ENCODE measurements at places on chromosomes 4 and X.

- no peak for DNase-seq
Observed at GRCh38 chr4:5036239-5036638, 15.0 kb upstream of the STK32B start.

GRCh38 chr4:54802336-54802735 lies 144.6 kb downstream of the KIT start:
- DNase-seq = no peak

DNA sequence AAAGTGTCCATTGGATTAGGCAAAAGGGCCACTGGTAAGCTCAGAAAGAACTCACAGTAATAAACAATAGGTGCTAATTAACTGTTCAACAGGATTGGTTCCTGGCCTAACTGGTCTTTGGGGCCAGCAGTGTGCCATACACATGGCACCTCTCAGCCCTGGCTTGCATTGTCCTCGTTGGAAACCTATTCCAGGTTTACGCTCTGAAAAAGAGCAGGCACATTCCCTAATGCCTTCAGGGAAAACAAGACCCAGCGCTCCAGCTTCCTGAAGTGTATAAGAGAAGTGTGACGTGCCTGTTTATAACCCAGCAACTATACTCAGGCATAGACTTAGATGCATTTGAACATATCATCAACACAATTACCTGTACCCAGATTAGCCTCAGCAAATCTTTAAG lies 51.9 kb upstream of the RBM47 start:
- DNase-seq = no peak

GRCh38 chr4:7186031-7186430 lies 6.3 kb upstream of the SORCS2 start:
- DNase-seq = no peak

GRCh38 chr4:78156520-78156919 lies 99.4 kb downstream of the FRAS1 start:
- DNase-seq = no peak

DNA sequence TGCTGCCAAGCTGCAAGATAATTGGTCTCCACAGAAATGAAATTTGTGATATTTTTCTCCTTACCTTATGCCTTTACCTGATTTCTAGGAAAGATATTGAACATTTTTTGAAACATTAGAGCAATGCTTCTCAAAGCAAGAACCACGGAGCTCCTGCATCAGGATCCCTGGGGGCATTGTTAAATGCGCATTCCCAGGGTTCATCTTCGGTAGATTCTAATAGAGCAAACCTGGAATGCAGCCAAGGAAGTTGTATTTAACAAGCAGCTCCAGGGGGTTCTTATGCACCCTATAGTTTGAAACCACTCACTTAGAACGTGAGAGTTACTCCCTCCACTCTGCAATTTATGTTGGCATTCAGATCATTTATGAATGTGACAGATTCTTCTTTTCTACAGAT lies 126.2 kb downstream of the SLC39A8 start:
- no peak for DNase-seq

- no peak for DNase-seq
Observed at GRCh38 chrX:1551959-1552546, 15.1 kb upstream of the P2RY8 start.
